ENCODE measurements at places on chromosomes 2 and 18.

DNA sequence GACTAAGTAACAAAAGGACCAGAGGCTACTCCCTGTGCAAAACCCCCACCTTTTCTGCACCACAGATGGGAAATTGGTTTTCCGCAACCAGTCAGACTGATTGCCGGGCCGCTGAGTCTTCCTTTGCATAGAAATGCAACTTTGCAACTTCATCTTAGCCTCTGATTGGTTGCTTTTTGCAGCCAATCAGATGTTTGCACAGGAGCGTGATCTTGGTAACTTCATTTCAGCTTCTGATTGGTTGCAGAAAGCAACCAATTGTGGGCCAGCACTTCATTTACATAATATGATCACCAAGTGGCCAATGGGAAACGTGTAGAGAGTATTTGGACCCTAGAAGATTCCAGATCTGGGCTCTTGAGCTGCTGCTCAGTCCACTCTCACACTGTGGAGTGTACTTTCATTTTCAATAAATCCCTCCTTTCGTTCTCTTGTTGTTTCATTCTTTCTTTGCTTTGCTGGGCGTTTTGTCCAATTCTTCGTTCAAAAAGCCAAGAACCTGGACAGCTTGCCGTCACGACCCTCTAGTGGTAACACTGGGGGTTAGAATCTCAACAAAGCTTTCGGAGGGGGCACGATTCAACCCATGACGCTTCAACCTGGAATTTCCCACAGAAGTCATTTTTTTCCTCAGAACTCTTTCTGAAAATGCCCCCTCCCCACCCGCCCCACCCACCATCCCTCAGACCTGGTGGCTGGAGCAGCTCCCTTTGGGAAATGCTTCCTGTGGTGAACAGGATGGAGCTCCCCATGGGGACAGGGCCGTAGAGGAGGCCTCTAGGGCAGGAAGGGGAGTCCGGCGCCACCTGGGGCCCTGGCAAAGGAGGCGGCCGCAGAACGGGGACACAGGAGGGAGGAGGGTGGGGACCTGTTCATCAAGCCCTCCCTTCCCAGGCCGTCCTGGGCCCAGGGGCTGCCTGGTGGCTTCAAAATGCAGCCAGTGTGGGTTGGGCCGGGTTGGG, 31.8 kb upstream of the KCNF1 start:
- DNase-seq, result no peak

- no peak for DNase-seq
These were observed 218.9 kb upstream of the NCKAP5 start for GRCh38 chr2:133787207-133787606.

GRCh38 chr2:17620280-17620679, 79.8 kb downstream of the VSNL1 start:
- DNase-seq, result no peak

DNA sequence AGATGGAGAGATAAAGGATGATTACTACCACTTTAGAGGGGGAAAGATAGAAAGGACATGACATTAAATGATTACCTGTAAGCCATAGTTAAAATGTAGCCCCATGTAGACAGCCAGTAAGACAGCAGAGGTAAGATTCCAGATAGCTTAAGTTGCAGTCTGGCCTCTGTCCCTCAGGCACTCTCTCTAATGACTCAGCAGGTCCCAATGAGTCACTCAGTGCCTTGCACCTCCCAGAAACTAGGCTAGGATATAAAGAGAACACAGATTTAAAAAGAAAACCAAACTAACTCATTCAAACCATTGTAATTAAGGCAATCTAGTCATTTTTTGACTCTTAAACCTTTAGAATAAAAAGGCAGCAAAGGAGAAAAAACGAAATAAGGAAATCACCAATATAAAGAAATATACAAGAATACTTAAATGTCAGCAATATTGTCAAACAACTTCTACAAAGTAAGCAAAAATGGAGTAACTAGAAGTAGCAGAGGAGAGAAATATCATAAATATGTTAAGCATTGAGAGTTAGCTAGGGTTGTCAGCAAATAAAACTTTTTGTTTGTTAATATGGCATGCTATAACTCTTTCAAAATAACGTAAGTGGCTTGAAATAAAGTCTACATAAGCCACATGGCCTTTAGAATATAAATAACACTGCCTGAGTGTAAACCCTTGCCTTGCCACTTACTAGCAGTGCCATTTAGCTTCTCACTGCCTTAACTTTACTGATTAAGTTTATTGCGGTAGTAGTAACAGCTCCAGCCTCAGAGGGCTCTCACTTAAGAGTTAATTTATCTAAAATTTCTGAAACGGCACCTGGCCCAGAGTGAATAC, 48.5 kb downstream of the SOCS6 start:
- no peak for DNase-seq

- DNase-seq, result no peak
These were observed 308.5 kb downstream of the GBX2 start for GRCh38 chr2:235859651-235860050.

DNA sequence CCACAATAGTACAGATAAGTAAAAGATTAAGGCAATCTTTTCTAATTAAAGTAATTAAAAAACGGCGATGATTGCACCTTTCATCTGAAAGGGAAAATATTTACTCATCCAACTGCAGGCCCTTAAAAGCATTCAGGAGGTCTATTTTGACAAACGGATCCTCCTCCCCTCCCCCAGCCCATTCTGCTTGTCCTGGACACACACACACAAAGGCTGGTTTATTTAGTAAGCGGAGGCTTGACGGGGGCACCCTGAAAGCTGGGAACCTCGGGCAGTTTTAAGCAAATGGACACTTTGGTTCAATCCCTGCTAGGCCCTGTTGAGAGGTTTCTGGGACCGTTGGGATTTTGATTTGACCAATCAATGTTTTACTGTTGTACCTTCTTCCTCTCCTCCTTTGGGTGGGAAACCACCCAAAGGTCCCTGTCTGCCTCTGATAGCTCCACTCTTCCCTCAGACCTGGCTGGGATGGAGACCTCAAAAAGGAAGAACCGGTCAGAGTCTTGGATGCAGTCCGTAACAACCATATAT, 135.8 kb upstream of the HAAO start:
- no peak for DNase-seq

DNA sequence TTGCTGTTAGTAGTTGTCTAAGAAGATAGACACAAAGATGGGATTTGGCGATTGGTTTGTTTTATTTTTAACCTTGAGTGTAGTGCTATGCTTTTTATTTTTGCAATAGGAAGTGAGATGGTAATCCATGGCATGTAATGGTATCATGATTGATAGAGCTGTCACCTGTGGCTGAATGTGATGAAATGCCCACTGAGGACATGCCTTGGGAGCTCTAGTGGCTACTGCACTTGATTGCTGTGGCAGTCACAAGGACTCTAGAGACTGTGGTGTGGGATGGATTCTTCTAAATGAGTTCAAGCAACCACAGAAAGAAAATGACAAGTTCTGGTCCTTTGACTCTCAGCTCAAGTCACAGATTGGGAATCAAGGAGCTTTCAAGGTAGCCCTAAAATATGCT, 139.4 kb downstream of the CYRIA start:
- DNase-seq, result no peak

GRCh38 chr18:58125183-58125582, 81.2 kb downstream of the NEDD4L start:
- DNase-seq, result no peak

GRCh38 chr18:47587587-47587986, 336.1 kb upstream of the SKOR2 start:
- DNase-seq, result no peak

GRCh38 chr2:142974288-142975024, 97.0 kb downstream of the KYNU start:
- DNase-seq, result no peak

DNA sequence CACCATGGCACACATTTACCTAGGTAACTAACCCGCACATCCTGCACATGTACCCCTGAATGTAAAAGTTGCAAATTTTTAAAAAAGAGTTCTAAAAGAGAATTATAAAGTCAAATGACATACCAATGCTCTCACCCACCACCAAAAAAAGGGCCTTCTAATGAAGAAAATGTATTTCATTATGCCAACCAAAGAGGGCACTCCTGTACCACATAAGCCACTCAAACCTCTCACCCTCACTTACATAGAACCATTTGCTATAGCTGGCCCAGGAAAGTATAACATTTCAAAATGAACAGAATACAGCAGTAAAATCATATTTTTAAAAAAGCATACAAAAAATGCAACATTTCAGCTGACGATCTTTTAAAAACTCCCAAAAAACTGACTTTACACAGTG, 241.5 kb upstream of the PKDCC start:
- no peak for DNase-seq

GRCh38 chr2:69994166-69994565, 32.7 kb upstream of the ASPRV1 start:
- no peak for DNase-seq

- DNase-seq, result no peak
These were observed 33.7 kb upstream of the BZW1 start for GRCh38 chr2:200778038-200778437.

- DNase-seq, result no peak
These were observed 38.1 kb downstream of the SMAD4 start for GRCh38 chr18:51068105-51068504.

DNA sequence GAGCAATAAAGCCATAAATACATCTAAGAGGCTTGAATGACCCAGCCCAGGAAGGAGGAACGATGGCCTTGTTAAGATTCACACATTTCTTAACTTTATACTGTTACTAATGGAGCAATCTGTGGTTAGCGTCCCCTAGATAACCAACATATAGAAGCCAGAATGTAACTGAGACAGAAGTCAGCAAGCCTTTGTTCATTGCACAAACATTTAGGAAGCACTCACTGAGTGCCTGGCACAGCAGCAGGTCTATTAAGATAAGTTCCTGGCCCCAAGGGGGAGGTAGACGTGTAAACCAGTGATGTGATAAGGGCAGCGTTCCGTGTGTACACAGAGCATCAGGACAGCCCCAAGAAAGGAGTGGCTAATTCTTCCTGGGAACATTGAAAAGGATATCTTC, 63.6 kb upstream of the ATL2 start:
- DNase-seq, result no peak

GRCh38 chr2:29528891-29529520, 392.4 kb downstream of the ALK start:
- no peak for DNase-seq

GRCh38 chr2:85770369-85770768, 16.6 kb downstream of the ATOH8 start:
- DNase-seq, result no peak

DNA sequence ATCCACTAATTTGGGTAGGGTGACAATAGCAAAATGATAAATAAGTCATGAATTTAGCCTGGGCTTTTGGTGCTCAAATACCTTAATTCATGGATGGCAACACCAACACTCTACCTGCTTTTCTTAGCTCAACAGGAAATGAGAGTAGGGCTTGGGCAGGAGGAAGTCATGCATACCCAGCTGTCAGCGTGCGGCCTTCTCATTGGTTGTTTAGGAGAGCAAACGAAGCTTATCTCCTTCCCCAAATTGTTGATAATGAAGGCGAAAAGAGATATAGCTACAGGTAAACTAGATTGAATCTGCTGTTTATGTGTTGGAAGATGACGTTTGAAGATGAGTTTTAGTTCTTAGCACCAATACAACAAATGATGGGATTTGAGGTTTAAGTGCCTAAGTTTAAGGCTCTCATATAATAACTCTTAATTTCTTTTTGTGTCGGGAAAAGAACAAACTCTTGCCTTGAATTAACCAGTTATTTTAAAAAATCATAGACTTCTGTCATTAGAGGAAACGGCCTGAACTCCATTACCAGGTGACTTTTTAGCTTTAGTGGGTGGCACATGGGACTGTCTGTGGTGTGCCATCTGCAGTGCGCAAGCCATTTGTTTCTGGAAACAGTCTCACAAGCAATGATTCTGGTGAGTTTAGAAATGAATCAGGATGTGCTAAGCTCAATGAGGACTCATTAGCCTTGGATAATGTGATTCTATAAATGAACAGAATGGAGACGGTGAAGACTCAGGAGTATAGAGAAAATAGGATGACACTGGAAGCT, 19.8 kb downstream of the MAP4K4 start:
- DNase-seq, result no peak

GRCh38 chr2:241496904-241497877, 11.2 kb downstream of the STK25 start:
- no peak for DNase-seq

GRCh38 chr2:140892436-140892835, 1238.4 kb downstream of the LRP1B start:
- no peak for DNase-seq

DNA sequence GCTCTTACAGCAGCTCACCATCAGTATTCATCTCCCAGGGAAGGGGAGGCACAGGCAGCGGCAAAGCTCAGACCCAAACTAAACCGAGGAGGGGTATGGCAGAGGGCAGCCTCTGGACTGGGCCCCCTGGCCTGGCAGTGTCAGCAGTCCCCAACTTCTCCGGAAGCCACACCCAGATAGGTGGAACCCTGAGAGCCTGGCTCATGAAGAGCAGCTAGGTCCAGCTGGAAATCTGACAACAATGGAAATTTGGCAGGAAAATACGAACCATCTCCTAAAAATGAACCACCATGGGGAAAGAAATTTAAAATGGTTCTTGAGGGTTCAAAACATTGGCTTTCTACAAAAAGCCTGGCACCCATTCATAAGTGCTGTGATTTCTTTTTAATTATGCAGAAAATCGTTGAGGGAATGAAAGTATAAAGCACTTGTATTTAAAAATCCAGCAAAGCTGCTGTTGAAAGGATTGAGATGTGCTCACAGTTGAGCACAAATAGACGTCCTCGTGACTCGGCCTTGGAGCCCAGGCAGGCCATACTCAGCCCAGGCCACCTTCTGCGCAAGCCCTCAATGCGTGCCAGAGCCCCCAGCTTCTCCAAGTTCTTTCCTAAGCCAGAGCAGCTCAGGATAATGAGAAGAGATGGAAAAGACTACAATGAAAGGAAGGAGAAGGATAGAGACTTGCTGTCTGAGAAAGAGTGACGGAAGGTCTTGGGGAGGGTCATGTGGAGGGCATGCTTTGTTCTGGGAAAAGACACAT, 93.0 kb downstream of the COL6A3 start:
- no peak for DNase-seq

DNA sequence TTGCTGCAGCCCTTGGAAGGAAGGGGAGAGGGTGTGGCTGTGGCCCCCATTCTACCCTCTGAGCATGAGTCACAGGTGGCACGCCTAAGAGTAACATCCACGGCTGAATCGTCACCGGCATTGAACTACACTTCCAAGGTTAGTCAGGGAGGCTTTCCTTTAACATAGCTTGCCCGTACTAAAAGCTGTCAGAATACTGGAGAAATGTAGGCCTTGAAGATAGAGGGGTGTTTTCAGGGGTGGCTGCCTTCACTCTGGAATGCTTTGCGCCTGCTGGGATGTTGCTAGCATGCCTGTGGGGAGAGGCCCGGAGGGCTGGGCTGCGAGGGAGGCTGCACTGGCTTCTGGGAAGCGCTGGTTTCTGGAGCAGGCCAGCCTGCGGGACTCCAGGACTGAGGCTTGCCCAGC, 333.7 kb downstream of the AGAP1 start:
- DNase-seq, result no peak

DNA sequence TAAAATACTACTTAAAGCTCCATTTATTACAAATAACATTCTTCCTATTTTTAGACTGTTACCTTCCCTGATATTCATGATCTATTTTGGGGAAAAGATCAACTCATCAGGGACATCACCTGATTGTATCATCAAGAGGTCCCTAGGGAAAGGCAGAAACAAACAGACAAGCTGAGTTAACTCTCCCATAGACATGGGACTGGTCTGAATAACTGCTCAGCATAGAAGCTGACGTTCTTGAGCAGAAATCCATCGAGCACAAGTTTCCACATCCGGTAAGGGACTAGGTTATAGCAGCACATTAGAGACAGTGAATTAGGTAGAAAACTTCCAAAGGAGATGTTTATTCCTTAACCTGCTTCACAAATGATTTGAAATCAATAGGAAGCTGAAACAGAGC, 1100.4 kb upstream of the SLC39A10 start:
- no peak for DNase-seq
